Stimulated activated CD8-positive, alpha-beta memory T cell treated with anti-CD3 and anti-CD28 coated beads, Interleukin-15, amount 100 ng/mL, for 1 hour (primary cell): ENCODE measurements at places on chromosomes 3 and 15.

DNA sequence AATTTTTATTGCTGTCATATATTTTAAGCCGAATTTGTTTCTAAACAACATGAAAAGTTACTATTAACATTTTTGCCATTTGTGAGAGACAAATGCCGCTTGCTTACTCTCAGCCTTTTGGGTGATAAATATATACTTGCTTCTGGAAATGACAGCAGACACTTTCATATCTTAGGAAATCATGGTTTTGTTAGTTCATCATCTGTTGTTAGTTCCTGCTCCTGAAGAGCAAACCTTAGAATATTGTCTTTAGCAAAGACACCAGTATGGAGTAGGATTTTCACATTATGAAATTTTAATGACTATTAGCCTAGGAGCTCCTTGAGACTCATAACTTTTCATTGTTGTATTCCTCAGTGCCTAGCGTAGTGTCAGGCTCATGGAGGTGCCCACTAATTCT is 36.0 kb downstream of the RAB8B start:
- no peak for DNase-seq

GRCh38 chr15:31338318-31338878 is 11.8 kb downstream of the KLF13 start:
- DNase-seq, result no peak

GRCh38 chr3:111919370-111920065 is 59.3 kb upstream of the ABHD10 start:
- no peak for DNase-seq

DNA sequence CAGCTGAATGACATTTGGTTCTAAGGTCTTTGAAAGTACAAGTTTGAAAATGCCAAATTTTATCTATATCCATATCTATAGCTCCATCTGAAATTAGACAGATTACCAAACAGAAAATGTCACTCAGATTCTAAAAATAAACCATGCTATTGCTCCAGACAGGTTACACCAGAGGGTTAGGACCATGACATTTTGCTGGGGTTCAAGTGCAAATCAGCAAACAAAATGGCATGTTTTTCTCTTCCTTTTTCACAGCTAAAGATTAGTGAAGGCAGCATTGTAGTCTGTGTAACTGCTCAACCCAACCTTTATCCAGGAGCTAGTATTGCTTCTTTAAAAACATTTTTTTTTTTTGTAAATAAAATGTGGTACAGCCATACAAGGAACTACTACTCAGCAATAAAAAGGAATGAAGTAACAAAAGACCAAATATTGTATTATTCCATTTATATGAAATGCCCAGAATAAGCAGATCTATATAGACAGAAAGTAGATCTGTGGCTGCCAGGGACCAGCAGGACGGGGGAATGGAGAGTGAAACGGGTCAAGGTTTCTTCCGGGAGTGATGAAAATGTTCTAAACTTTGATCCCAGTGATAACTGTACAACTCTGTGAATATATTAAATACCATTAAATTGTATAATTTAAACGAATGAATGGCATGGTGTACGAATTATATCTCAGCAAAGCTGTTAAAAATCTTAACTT is 18.2 kb downstream of the VGLL4 start:
- DNase-seq, result no peak

GRCh38 chr15:100707229-100707628 is 104.8 kb downstream of the ASB7 start:
- no peak for DNase-seq

GRCh38 chr3:141945726-141946485 is 69.5 kb downstream of the ATP1B3 start:
- no peak for DNase-seq
